Gastroesophageal sphincter (tissue), 4 donors: ENCODE measurements at places on chromosomes 6 and 20. TPM values are rescaled to one million over a fixed set of nuclear protein-coding genes. Genes with fewer than 3 reads are reported as not detected.

Gene DEFB132
- not detected for total RNA-seq

Gene DAAM2
- total RNA-seq: 373 TPM

Gene TFAP2D
- not detected for total RNA-seq

Gene IL17A
- not detected for total RNA-seq

Gene PPP1R11
- 49.4 TPM for total RNA-seq

Gene BNIP5
- not detected for total RNA-seq

Gene DEFB127
- total RNA-seq: not detected

Gene RBPJL
- not detected for total RNA-seq

Gene GSTA3
- total RNA-seq: not detected

Gene CPNE5
- 0.42 TPM for total RNA-seq

Gene SPTLC3
- total RNA-seq: 14.6 TPM

Gene EPB41L1
- total RNA-seq: 31.8 TPM

Gene RAET1L
- total RNA-seq: 0.23 TPM

Gene PTPRT
- total RNA-seq: not detected

Gene OGFRL1
- 48.5 TPM for total RNA-seq

GRCh38 chr20:15144916-15145315 is 807.5 kb upstream of the FLRT3 start:
- ATAC-seq: no peak

- ATAC-seq: peak; percentile 55
Observed at GRCh38 chr6:34680802-34681515, 15.6 kb downstream of the ILRUN start.

- no peak for ATAC-seq
Observed at GRCh38 chr6:21157186-21157929, 436.2 kb upstream of the SOX4 start.

GRCh38 chr6:81997090-81997926 is 244.8 kb upstream of the TENT5A start:
- ATAC-seq: no peak

GRCh38 chr20:63658749-63659187 is 656 bp downstream of the RTEL1 start:
- ATAC-seq: peak; percentile 41

DNA sequence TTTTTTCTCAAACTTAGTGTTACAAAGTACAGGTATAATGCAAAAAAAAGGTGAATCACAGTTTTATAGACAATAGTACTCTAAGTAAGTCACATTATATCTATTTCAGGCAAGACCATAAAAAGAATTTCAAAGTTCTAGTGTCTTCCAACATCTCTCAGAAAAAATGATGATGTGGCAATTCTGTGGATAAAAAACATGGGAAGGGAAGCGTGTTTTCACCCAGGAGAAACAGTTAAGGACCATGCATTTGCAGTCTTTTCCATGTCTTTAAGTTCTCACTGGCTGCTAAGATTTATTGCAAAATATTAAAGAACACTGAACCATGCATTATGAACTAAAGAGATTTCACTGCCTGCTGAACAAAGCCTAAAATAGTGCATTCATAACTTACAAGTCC is 1.8 kb downstream of the SSR1 start:
- ATAC-seq: no peak

DNA sequence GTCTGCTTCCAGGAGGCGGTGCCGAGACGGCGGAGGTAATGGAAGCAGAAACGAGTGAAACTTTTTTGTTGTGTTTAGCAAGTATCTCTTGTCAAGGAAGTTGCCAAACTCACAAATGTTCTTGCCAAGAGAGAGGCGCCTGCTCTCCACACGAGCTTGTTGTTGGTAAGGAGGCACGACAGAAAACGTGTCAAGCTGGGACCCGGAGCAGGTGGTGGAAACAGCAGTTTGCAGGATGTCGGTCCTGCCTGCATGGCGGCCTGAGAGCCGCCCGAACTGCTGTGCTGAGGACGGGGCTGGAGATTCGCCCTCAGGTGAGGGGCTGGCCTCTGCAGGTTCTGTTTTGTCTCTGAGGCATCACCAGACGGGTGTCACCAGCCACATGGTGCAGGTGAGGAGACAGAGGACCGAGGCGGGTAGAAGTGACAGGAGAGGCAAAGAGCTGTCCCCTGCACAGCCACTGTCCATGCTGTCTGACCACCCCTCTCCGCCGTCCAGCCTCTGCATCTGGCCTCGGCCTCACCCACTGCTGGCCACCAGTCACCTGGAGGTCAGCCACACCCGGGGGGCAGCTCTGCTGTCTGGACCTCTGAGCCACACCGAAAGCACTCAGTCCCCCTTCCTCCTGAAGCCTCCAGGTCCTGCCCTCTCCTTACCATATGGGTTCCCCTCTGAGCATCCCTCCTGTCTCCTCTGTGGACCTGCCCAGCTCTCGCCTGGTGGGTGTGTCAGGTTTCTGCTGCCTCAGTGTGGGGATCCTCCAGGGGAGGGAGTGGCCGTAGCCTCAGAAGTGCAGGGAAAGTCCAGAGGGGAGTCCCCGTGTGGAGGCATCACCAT is 261.5 kb downstream of the TAF4 start:
- no peak for ATAC-seq

DNA sequence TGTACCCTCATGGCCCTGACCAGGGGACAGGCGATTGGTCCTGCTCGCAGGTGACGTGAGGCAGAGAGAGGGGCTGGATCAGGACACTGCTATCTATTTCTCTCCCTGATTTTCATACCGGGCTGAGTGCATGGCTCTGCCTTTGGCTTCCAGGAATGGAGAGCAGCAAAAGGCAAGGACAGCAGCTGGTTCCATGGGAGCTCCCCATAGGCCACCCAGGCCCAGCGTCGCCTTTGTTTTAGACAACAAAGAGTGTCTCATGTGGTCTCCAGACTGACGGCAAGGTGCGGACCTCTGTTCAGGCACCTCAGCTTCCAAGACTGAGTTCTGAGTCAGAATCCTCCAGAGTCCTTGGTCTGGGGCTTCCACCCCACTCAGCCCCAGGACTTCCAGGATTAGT is 123.1 kb downstream of the VEGFA start:
- ATAC-seq: no peak

DNA sequence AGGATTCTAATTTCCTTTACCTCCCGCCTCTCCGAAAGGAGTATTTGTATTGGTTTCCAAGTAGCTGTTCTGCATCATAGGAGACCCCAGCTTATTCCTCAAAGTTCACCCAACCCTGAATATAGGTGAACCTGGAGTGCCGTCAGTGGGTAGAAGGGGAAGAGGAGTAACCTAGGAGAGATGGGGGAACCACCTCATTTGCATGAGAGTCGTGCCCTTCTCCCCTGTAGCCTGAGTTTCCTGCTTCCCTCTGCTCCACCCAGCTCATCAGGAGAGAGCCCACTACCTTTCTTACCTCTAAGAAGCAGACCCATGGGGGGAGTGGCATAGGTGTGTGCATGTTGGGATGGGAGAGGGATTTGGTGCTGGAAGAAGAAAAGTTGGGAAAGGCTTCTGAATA is 17.3 kb upstream of the WFDC2 start:
- ATAC-seq: no peak

- ATAC-seq: no peak
Observed at GRCh38 chr6:64477391-64477790, 841.8 kb downstream of the PHF3 start.

DNA sequence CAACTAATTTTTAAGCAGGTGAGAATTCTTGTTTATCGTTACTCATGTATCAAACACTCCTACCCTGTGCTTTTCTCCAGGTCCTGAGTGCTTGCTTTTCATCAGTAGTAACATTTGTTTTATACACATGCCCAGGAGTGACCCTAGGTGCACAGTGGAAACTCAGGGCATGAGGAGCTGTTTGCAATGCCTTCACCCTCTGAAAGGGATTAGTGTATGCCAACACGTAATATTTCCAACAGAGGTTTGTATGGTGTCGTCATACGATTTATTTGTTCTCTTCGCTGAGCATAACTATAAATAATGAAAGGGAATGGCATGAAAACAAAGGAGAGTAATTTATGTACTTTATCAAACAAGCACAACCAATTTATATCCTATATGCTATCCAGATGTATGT is 537.4 kb upstream of the MMS22L start:
- no peak for ATAC-seq

DNA sequence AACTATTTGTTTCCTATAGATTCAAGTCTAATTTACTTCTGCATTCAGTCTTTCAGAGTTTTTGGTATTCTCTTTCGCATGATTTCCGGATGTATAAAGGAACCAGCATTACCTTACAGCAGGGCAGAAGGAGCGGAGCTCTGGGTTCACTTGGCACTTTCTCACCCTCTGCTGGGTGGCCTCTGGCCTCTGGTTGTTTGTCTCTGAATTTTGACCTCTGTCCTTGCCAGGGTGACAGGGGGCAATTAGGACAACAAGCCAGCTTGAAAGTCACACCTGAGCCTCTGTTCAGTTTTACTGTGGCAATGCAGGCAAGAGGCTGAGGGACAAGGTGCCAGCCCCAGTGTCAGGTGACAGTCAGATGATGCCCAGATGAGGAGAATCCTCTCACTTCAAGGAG is 69.4 kb upstream of the KIF25 start:
- ATAC-seq: no peak

DNA sequence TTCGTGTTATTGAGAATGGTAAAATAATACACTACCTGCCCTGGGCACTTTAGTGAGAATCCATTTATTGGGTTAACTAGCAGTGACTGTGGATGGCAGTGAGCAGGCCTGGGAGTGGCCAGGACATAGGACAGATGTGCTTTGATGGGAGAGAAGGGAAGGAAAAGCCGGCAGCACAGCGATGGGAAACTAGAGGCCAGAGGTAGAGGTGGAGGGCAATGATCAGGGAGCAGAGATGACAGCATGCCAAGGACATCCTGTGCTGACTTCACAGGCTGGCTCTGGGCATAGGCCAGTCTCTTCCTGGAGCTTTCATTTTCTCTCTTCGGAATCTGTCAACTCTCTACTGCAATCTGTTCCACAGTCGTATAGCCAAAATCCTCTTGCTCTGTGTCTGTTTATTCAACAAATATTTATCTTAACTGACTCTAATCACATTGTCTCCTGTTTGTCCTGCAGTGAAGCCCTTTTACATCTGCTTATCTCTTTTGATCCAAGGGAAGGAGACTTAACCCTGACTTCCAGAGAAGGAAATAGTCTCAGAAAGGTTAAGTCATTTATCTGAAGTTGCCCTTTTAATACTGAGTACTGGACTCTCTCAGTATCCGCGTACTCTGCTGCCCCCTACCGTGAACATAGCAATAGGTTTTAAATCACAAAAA is 18.4 kb upstream of the MMP24 start:
- ATAC-seq: peak; percentile 92

DNA sequence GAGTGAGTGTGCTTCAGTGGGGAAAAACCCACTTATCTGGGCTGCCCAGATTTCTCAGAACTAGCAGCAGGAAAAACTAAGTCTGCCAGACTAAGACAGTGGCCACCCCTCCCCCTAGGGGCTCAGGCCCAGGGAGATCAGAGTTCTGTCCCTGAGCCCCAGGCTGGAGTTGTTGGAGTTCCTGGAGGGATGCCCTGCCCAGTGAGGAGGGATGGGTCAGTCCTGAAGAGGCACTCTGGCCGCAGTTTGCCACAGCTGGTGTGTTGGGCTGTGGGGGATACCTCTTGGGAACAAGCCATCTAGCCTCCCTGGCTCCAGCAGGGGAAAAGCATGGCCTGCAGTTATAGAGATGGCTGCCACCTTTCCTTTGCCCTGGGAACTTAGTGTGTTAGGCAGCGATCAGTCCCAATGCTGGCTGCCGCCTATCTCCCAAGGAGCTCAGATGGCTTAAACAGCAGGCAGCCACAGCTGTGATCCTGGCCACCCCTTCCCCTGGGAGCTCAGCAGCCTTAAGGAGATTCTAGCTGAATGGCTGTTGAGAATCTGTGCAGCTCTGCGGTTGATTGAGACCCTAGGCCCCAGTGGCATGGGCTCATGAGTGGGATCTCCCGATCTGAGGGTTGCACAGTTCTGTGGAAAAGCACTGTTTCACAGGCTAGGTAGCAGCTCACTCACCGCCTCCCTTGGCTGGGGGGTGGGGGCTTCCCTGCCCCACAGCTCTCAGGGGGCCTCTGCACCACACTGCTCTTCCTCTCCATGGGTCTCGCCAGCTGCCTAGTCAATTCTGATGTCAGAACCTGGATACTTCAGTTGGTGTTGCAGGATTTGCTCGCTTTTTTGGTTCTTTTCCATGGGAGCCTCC is 13.2 kb downstream of the SIRPG start:
- ATAC-seq: no peak

- ATAC-seq: no peak
Observed at GRCh38 chr6:52293067-52293466, 8.5 kb upstream of the MCM3 start.

DNA sequence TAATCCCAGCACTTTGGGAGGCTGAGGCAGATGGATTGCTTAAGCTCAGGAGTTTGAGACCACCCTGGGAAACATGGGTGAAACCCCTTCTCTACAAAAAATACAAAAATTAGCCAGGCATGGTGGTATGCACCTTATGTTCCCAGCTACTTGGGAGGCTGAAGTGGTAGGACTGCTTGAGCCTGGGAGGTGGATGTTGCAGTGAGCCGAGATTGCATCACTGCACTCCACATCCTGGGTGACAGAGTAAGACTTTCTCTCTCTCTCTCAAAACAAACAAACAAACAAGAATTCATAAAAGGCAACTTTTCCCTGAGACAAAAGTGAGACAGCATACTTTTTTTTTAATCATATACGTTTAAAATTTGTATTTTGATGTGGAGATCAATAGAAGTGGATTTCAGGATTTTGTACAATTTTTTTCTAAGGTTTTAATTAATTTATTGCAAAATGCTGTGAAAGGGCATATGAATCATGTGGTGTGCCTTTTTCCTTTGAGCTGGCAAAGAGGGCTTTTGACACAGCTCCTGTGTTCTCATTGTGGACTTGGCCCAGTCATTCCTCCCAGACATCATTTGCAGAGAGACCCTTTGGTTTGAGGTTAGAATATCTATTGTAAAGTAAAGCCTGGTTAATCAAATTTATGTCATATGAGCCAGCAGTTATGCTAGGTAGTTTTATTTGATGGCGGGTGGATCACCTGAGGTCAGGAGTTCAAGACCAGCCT is 77.1 kb downstream of the TULP4 start:
- ATAC-seq: no peak

DNA sequence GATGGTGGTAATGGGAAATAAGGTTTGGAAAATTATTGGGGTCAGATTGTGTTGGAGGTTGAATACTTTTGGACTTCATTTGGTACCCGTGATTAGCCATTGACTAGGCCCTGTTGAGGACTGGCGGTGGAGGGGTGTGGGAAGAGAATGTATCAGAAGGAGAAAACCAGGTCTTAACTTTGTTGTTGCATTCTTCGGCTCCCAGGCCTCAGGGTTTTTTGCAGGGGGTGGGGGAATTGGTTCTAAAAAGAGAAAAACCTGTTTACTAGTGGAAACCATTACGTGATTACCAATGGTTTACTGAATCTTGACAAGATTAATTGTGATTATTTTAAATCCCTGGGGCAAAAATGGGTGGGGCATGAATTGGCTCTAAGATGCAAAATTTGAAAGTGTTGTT is 85.1 kb downstream of the PHF20 start:
- ATAC-seq: no peak
